Brain (organoid and tissue), 16 donors: ENCODE measurements at places on chromosomes 5 and 9.

GRCh38 chr5:142481410-142481809 is 156.6 kb upstream of the SPRY4 start:
- no peak for DNase-seq

DNA sequence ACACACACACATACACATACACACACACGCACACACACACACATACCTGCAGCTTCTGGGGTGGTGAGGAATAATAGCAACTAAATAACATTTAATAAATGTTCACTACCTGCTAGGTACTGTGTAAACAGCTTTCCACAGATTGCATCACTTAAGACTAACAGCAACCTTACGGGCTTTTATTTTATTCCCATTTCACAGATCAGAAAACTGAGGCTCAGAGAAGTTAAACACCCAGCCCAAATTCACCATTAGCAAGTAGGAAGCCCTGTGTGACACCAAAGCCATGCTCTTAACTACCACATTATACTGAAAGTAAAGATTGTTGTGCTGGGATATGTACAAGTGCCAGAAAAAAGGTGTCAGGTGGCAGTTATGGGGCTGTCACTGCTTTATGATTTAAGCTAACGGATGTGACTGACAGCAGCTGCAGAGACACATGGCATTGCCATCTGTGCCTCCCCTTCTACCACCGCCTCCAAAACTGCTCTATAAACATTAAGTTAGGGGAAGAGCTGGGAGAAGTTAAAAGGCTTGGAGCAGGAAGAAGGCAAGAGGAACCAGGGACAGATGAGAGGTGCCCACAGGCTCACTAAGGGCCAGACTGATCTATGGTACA is 13.6 kb downstream of the MTMR12 start:
- peak; percentile 96 for DNase-seq

DNA sequence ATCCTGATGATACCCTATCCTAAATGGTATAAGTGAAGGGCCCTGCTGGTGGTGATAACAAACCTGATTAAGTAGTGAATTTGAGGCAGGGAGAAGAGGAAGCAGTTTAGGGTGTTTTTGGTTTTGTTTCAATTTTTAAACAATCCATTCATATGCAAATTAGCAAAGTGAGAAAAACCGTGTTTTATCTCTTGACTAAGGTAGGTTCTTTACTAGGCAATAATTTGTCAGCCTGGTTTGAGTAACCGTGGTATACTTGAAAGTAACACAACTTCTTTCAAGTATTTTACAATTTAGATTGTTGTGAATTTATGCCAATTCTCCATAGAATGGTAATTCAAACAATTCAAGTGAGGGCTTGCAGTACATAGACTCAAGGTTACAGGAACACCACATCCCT is 177.8 kb upstream of the CD180 start:
- no peak for DNase-seq

GRCh38 chr5:165576678-165577275 is 2071.4 kb downstream of the MAT2B start:
- DNase-seq, result no peak

GRCh38 chr9:113220467-113221002 is 542 bp downstream of the FKBP15 start:
- DNase-seq, result no peak

GRCh38 chr9:34254141-34254913 is 74.7 kb downstream of the KIF24 start:
- DNase-seq, result peak; percentile 6

DNA sequence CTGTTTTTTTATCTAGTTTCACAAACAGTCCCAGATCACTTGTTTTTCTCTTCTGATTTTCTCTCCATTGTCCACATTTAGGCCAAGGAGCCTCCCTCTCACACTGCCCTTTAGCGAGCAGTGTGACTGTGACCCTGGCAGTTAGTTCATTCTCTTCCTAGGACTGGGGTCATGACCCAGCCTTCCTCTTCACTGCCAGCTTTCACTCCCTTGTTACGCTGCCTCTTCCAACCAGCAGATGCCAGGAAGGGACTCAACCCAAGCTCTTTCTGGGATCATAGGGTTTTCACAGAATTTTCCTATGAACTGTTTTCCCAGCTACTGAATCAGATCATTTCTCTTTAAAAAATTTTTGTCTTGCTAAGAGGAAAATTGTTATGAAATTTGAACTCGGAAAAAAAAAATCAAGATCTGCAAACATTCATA is 70.9 kb downstream of the LMNB1 start:
- no peak for DNase-seq
